Breast epithelium (tissue), 4 donors: ENCODE measurements at places on chromosomes 2 and 18. TPM values are rescaled to one million over a fixed set of nuclear protein-coding genes. Genes with fewer than 3 reads are reported as not detected.

DNA sequence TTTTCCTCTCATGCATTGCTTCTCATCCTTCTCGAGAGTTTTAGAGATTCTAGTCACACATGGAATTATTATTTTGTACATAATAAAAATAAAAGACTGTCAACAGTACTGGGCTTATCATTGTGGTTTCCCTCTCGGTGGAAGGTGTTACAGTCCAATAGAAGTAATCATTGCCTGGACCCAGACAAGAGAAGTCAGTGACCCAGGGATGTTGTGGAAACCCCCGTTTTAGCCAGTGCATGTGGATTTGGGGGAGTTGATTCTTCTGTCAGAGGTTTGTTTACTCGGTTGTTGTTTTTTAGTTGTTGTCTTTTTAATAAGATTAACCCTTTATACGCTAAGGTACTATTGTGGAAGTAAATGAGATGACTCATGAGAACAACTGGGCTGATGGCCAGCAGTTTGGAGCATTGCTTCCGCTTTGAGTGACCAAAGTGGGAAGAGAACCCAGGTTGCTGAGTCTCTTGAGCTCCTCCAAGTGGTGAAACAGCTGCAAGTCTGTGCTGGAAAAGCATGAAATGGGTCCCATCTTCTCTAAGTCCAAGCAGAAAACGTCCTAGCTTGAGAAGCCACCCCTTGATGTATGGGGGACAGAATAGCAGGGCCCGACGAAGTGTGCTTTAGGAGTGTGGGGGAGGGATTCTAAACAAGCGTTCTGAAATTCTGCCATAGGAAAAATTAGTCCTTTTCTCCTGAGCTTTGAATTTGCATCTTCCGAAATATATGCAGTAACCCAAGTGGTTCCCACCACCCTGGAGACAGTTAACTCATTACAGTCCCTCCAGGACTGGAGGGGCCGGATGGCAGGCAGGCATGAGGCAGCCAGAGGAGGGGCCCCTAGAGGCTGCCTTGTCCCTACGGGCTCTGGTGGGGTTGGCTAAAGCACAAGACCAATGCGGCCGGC, 61.8 kb upstream of the GPR45 start:
- H3K27me3 ChIP-seq, result peaks cover 4% of the 10 kb centered on the region
- H3K36me3 ChIP-seq, result no peaks in the 10 kb centered on the region
- no peak overlapping the region for H3K27ac ChIP-seq
- H3K4me1 ChIP-seq, result no peaks in the 10 kb centered on the region
- no peak overlapping the region for H3K4me3 ChIP-seq

- no peak overlapping the region for H3K4me3 ChIP-seq
- H3K27me3 ChIP-seq, result no peaks in the 10 kb centered on the region
- DNase-seq, result no peak
- no peak overlapping the region for H3K27ac ChIP-seq
- no peaks in the 10 kb centered on the region for H3K4me1 ChIP-seq
Observed at GRCh38 chr2:42110641-42111322, 58.4 kb upstream of the EML4 start.

FKBP1B gene
- 11.0 TPM for total RNA-seq

RIT2 gene
- not detected for total RNA-seq
